Stimulated activated CD4-positive, alpha-beta T cell treated with anti-CD3 and anti-CD28 coated beads, Interleukin-1b, Interleukin-23, amount 100 ng/mL, for 24 hours (primary cell): ENCODE measurements at places on chromosomes 5 and 9.

GRCh38 chr5:93574491-93575305 is 6.3 kb downstream of the NR2F1-AS1 start:
- DNase-seq: no peak

DNA sequence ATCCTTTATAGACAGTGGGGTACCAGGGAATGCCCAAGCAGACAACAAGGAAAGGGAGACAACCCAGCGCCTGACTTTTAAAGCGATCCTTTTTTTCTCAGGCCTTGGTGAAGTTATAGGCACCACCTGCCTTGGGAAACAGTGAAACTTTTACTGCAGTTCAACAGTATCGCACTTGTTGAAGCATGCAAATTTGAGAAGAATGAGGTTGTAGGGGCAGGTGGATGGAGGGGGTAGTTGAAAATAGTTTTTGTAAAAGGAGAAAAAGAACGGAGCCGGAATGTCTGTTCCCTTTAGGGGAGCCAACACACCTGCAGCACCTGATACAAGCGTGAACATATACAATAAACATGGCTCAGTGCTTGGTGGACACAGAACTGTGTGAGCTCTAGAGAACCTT is 190.2 kb upstream of the NR3C1 start:
- DNase-seq: no peak

GRCh38 chr5:158546748-158547147 is 553.0 kb downstream of the EBF1 start:
- DNase-seq: no peak

GRCh38 chr9:136529516-136530460 is 16.1 kb downstream of the NOTCH1 start:
- DNase-seq: no peak

DNA sequence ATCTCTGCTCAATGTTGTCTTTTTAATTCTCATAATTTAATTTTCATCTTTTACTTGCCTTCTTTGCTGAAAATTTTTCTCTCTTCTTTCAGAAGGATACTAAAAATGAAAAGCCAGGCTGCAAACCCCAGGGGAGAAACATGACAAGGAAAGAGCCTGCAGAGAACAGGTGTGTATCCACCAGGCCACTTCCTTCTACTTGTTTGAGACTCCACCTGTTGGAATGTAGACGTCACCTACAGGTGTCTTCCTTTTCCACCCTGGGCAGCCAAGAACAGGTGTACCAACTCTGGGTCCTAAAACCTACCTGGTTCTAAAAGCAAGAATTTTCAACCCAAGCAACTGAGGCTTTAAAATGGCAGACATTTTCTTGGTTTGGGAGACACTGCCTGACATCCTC is 166.8 kb downstream of the ATP10B start:
- DNase-seq: no peak

GRCh38 chr5:68534131-68534940 is 318.8 kb downstream of the PIK3R1 start:
- DNase-seq: no peak

DNA sequence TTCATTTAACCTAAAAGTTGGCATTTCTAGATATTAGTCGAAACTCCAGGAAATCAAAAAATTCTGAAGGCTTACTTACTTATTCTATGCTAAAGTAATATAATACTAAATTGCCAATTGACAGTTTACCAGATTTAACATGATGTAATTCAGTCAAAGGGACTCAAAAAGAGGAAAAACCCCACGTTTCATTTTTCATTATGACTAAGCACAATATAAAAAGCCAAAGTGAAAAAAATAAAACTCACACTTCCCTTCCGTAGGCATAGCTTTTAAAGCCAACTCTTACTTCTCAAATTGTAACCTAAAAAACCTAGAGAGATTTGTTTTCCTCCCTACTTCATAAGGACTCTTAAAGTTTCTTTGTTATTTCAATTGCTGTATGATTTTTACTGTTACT is 146.6 kb downstream of the RAPGEF6 start:
- DNase-seq: no peak

- DNase-seq: no peak
Measured at GRCh38 chr5:6158974-6159831, 219.1 kb downstream of the MED10 start.

- DNase-seq: no peak
Measured at GRCh38 chr5:6458833-6459232, 10.2 kb downstream of the UBE2QL1 start.

DNA sequence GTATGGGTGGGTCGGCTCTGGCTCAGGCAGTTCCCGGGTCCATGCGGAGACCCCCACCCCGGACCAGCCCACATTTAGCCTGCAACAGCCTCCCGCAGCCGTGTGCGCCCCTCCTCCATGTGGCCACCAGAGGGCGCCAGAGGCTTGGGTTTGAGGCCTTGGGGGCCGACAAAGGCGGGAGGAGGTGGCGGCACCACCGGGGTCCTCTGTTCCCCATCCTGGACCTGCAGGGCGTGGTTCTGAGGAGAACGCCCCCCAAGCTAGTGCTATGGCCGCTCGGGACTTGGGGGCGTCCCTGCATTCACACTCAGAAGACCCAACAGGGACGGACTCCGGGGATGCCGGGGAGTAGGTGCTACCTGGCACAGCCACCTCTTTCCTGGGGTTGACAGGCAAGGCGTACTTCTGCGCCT is 16.5 kb downstream of the ASS1 start:
- peak; percentile 65 for DNase-seq

- no peak for DNase-seq
Measured at GRCh38 chr9:126745574-126746411, 59.0 kb upstream of the ZBTB43 start.

DNA sequence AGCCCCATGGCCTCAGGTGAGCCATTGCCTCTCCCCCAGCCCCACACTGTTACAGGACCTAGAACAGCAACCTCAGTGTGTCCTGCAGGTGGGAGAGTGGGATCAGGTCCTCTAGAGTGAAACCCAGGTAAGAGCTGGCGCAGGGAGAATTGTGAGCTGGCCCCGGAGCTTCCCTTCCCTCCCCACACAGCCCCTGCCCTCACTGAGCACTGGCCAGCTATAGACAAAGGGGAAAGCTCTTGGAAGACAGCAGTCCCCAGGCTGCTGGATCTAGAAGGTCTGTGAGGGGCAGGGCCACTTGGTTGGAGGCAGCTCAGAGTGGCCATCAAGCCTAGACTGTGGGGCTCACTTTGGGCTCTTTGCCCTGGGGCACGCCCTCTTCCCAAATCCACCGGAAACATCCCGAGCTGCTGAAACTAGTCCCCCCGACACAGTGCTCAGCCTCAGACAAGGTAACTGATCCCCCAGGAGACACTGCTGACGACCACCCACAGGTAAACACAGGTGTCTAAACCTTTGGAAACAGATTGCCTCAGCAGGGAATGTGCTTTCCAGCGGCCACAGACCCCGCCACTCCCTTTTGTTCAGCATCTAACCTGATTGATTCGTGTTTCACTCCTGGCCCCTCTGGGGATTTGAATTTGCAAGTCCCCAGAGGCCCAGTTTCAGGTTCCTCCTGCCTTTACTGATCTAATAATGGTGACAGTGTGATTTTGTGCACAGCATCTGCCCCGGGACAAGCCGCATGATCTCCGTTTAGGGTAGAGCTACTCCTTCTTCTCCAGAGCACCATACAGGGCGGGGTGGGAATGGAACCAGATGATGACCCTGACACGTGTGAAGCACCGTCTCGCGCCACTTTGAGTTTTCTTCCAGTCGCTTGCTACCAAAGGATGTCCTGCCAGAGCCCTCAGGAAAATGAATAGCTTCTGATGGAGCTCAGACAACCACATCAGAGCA is 42.2 kb upstream of the ADAMTS2 start:
- no peak for DNase-seq

- no peak for DNase-seq
Measured at GRCh38 chr5:136981936-136982335, 517.2 kb downstream of the SPOCK1 start.

DNA sequence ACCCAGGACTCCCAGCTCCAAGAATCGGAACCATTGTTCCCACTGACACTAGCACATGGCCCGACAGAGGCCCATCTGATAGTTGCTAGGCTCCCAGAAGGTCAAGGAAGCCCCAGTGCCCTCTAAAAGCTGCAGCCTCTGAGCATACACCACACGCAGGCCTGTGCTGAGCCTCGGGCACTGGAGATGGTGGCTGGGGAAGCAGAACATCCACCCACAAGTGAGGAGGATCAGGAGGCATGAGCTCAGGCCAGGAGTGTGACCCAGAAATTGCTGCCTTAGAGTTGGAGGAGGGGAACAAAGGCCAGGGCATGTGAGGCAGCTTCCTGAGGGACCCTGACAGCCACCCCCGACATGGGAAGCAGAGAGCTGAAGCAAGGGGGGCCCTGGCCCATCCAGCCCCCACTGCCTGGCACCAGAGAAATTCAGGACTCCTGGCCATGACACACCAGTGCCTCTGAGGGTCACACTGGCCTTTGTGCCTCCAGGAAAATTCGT is 21.4 kb downstream of the IPPK start:
- no peak for DNase-seq

GRCh38 chr5:6792911-6793471 is 79.8 kb downstream of the TENT4A start:
- DNase-seq: no peak

DNA sequence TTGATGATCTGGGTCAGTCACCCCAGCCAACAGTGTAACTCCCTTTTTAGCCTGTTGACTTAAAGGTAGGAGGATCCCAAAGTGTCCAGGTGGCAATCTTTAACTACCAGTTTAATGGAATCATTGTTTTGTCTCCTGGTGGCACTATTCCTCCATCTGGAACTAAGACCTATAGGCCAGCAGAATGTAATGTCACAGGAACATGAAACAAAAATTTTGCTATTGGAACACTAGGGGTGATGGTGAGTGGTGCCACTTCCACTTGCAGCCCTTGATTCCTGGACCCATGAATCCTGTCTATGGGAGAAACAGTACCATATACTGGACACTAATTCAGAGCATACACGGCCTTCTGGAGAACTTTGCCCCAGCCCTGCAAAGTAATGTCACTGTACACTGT is 219.5 kb upstream of the RASA1 start:
- DNase-seq: no peak

- no peak for DNase-seq
Measured at GRCh38 chr9:116703634-116704033, 16.5 kb downstream of the TRIM32 start.

DNA sequence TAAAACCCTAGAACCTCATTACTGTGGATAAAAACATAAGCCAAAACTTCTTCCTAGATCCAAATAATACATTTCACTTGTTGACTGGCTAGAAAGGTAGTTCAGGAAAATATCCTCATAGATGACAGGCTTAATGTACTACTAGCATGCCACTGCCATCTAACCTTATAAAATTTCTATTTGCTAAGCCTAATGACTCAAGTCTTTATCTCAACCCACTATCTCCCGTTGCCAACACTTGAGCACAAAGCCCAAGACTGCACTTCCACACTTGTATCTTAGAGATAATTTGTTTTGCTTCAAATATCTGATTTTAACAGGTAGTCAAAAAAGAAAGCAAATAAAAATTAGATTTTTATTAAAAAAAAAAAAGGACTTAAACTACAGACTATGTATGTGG is 42.7 kb downstream of the FBXL17 start:
- DNase-seq: no peak

DNA sequence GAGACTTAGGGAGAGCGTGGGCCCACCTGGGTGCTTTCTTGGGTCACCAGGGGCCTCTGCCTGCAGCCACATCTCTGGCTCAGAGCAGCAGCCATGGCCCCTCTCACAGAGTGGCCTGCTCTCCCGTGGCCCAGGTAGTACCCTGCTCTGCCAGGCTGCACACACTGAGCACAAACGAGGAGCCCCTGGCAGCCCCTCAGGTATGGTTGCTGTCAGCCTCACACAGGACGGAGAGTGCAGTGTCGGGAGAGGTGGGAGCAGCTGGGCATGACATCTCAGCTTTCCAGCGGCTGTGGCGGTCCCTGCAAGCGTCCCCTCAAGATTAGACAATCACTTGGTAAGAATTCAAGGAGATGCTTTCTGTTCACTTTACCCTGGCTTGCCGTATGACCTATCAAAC is 137.0 kb upstream of the IRX4 start:
- no peak for DNase-seq

GRCh38 chr9:19682397-19682796 is 106.4 kb downstream of the SLC24A2 start:
- DNase-seq: no peak

GRCh38 chr9:79233542-79233941 is 338.2 kb upstream of the TLE4 start:
- no peak for DNase-seq

DNA sequence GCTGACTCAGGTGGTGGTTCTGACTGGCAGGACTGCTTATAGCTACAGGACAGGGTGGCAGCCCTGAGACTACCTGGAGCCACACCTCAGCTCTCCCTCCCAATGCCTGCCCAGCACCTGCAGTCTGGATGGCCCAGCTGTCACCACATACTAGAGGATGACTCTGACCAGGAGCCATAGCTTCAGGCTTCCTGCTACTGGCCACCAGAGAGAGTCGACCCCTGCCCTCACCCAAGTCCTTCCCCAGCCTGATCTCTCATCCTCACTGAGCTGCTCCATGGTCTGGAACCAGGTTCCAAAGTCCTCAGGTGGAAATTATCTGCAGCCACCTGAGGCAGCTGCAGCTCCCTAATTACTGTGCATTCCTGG is 25.6 kb upstream of the TDRD7 start:
- DNase-seq: no peak

DNA sequence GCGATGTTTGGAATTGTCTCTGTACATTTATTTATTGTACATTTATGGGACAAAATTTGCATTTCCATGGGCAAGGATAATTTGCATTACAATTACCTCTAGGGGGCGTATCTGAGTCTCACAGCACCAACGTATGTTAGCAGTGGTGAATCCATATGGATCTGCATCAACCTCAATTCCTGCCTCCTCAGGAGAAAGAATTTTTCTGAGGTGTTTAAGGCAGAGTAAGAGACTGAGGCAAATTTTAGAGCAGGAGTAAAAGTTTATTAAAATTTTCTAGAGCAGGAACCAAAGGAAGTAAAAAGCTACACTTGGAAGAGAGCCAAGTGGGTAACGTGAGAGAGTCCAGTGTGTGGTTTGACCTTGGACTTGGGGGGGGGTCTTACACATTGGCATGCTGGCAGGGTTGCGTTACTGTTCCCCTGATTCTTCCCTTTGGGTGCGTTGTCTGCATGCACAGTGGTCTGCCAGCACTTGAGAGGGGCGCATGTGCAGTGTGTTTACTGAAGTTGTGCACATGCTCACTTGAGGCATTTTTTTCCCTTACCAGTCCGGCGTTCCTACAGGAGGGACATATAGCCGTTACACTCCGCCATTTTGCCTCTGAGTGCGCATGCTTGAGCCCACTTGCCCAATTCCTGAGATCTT is 21.0 kb upstream of the RAB14 start:
- DNase-seq: no peak

- DNase-seq: no peak
Measured at GRCh38 chr9:97786341-97786740, 66.7 kb upstream of the FOXE1 start.

- peak; percentile 27 for DNase-seq
Measured at GRCh38 chr9:33452828-33453271, 5.5 kb upstream of the AQP3 start.

- DNase-seq: no peak
Measured at GRCh38 chr9:4263591-4263990, 36.3 kb downstream of the GLIS3 start.
